Pulmonary artery endothelial cell (primary cell): ENCODE measurements at places on chromosomes 6 and 20. TPM values are rescaled to one million over a fixed set of nuclear protein-coding genes. Genes with fewer than 3 reads are reported as not detected.

DNA sequence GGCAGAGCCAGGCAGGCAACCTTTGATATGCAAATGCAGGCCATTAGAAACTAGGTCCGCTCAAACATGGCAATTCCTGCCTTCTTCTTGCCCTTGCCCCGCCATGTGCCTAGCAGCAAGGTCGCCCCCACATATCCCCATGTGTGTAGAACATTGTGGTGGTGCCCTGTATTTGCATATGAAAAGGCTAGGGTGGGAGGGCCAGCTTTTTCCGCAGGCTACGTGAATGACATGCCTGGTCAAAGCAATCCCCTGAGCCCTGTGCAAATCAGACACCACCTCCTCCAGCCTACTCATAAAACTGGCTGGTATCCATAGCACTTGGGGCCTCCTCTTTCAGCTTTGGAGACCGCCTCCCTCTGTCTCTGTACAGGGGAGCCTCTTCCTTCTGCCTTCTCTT is 31.6 kb downstream of the GSTA2 start:
- no peak for DNase-seq

DNA sequence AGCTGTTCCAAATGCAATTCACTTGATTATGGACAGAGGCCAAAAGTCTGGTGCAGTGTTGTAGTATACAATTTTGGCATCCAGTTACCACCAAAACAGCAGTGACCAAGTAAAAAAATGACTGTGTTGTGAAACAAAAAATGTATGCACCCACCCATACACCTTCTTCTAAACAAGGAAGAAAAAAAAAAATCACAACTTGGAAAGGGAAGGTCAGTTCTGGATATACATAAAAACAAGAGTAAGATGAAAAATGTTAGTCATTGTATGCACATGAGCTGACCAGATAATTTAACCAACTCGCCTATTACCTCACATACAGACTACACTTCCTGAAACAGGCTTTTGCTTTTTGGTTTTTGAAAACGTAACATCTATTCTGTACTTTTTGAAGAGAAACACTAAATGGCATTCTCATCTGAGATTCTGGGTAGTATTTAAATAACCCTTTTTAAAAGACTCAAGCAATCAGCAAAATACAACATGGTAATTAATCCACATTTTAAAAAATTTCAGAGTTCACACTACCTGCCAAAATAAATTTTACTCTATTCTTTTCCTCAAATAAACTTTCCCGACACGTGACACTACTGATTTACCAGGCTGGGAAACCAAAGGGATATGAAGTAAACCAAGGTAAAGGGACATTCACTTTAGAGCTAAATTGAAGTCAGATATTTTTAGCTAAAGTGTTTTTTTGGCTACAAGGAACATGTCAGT is 141.6 kb upstream of the SHLD1 start:
- DNase-seq, result no peak

DNA sequence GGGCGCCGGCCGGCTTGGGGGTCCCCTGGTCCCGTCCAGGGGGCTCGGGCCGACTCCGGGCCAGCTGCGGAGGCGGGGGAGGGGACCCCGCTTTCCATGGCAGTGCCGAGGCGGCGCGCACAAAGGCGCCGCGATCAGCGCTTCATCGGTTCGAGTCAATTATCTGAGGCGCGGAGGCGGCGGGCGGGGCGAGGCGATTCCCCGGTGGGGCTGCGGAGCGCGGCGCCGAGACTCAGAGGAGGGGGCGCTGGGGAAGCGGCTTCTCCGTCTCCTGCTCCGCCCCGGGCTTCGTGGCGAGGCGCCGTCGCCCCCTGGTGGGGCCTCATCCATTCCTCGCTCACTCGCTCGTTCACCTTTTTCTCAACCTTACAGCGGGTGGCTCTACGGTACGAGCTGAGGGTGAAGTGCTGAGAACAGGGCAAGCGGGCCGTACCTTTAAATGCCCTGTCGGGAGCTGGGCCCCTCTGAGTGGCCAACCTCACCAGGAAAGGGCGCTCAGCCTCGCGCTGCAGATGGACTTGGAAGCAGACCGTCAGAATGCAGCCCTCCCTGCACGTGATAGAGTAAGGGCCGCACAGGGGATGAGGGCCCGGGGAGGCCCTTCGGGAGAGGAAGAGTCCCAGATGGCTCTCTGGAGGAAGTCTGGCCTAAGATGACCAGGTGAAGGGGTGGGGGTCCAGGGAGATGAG is 39.9 kb downstream of the SLC52A3 start:
- no peak for DNase-seq

DNA sequence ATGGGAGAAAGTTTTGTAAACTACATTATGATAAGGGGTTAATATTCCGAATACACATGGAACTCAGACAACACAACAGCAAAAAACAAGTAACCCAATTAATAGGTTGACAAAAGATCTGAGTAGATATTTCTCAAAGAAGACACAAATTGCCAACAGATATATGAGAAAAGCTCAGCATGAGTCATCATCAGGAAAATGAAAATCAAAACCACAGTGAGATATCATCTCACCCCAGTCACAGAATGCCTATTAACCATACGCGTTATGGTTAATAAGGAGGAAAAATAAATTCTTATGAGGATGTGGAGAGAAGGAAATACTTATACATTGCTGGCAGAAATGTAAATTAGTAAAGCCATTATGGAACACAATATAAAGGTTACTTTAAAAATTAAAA is 695.0 kb downstream of the COL12A1 start:
- no peak for DNase-seq

DNA sequence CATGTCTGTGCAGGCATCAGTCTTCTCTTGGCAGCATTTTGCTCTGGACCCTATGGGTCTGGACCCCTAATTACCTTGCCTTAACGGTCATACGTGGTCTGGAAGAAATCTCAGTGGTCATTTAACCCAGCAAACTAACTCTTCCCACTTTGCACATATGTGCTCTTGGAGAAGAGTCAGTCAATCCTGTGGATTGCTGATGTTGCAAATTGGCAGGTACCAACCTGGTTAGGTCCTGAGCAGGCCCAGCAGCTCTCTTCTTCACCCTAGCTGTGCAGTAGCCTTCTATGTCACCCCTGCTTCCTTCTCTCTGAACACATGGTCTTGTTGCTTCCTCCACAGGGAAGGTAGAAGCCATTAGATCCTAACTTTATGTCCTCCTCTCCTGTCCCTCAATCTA is 1.6 kb downstream of the CEP43 start:
- DNase-seq, result no peak

DNA sequence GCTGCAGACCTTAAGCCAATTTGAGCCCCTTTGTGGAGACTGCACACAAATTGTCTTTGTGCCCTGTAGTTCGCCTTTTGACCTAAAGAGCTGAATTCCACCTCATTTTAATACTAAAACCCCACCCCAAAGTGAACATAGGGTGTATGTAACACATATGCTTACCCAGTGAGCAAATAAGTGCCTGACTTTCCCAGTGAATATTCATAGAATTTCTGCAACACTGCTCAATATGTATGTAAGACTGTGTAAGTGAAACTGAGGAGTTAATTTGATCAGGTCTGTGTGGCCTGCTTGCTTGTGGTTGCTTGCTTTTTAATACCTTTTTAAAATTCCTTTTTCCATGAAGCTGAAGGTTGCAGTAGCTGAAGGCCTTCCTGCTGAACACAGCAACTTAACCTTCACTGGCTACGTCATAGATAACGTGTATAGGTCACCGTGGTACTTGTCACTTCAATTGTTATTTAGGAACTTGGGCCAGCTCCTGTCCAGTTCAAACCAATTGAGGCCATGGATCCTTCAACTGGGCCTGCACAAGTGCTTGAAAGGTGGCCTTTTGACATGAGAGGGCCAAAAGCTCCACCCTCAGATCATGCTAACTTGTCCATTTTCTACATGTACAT is 131.7 kb upstream of the BTBD3 start:
- DNase-seq, result no peak

DNA sequence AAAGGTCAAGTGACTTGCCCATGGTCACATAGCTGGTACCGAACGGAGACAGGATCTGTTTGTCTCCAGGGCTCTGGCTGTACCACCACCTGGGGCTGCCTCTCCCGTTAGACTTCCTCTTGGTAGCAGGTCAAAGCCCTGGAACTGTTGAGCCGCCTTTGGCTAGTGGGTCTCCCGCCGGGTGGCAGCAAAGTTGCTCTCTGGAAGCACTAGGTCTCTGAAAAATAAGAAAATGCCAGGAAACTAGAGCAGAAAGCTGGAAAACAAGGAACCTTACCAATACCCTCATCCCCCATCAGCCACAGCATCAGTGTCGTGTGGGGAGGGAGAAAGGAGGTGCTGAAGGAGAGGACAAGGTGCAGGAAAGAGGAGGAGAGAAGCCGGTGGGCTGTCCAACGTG is 291.0 kb upstream of the SUPT3H start:
- no peak for DNase-seq

DNA sequence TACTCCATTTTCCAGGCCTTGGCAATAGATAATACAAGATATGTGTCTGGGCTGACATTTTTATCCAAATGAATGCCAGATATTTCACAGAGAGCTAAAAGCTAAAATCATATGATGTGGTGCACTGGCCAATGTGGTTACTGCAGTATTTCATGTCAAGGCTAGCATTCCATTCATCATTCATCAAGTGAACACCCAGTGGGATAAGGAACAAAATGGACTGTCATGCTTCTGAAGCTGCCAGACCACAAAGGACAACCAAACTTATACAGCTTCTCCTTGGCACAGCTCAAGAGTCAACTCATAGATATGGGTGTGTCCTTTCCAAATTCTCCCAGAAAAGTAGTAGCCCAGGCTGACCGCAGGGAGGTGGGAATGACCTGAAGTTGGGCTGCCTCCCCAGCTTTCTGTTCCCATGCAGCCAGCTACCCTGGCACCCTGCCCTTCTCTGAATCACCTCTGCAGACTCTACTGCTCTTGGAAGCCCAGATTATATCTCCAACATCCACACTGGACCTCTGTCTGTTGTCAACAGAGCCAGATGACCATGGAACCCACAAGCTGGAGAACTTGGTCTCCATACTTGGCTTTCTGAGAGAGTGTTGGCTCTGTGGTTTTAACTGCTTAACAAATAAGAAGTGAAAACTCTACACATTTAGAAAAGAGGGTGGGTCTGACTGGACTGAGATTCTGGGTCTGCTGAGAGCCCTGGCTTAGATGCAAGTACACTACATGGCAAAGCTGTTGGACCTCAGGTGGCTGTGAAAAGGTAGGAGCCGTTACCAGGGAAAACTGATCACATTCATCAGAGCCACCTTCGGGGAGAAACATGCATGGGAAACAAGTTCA is 122.8 kb downstream of the ALDH8A1 start:
- no peak for DNase-seq

DNA sequence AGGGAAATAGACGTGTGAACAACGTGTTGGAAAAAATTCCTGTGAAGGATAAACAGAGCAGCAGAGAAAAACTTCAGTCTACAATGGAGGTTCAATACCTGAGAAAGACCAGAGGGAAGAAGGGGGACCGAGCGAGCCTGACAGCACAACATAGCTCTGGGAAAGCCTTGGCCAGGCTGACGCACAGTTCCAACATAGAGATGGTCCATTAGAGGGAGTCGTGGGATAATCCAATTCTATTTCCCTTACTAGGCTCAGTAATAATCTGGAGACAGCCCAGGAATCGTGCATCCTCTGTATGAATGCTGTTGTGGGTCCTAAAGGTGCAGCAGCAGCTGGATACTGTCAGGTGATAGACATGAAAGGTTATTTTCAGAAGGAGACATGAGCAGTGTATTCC is 370.8 kb upstream of the BTBD3 start:
- no peak for DNase-seq

Gene TRAPPC3L
- 0.04 and 0.07 TPM in 2 replicates for total RNA-seq

GRCh38 chr6:125865015-125865414 is 74.3 kb downstream of the NCOA7 start:
- no peak for DNase-seq

DNA sequence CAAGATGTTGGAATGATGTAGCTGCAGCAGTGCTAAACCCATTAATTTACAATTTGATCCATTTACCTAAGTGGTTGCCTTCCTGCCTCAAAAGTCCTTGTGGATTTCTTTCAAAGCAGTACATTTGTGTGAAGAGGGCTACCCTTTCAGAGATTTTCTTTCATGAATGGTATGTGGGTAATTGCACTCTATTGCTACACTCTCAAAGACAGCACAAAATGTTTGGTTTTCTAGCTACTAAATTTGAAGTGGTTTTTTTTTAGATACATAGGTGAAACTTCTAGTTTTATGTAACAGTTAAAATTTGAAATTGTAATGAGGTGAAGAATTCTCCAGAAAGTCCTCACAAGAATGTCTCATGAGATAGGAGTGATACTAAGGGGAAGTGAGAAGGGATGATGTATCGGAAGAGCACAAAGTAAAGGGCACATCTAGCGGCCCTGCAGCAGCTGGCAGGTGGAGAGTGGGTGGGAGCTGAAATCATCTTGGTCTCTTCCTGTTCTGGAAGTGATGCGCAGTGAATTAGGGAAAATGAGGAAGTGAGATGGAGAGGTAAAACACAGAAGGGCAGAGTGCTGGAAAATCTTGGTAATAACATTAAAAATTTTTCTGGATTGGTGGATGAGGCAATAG is 236.8 kb upstream of the MAN1A1 start:
- no peak for DNase-seq

Gene GRIK2
- total RNA-seq, result not detected in 2 replicates

DNA sequence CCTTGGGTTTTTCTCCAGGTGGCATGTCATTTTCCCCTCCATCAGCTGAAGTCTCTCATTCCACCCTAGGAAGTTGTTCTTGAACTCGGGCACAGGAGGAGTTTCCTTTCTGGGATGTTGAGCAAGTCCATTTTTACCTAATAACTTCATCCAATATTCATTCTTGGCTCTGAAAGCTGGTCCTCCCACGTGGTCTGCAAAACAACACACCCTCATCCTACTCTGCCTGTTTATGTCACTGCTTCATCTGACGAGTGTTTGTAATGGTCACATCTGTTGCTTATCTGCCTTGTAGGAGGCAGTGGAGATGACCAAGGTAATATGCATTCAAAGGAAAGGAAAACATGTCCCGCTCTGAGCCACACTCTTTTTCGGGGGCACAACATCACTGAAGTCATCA is 41.7 kb upstream of the AIG1 start:
- DNase-seq, result no peak

- DNase-seq, result no peak
These were observed 258.1 kb downstream of the CLIC5 start for GRCh38 chr6:45757443-45758130.

Gene AURKA
- 32.9 and 80.7 TPM in 2 replicates for total RNA-seq

DNA sequence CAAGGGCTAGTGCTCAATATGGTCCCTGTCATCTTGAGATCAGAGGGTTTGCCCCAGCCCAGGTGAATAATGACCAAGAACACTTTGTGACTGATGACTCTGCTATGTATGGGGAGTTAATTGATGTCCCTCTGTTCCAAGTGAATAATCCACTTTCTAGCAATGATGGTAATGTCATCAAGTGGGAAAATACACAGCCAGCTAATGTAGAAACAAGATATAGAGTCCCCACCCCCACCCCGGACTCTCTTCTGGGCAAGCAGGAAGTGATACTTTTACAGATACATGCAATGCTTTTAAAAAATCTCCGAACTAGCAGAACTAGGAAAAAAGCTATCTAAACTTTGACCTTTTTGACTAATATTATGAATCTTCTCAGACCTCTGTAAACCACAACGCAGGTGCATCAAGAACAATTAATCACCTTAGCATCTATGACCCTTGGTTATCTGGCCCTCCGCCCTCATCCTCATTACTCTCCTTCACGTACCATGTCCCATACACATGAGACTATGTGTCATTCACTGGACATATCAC is 30.5 kb downstream of the CNR1 start:
- no peak for DNase-seq

- DNase-seq, result no peak
These were observed 348.8 kb downstream of the PKHD1 start for GRCh38 chr6:51738614-51739013.

Gene COL19A1
- not detected in 2 replicates for total RNA-seq

Gene TMEM217
- total RNA-seq, result 8.8 and 15.5 TPM in 2 replicates
